Right ventricle myocardium superior (tissue), 1 donor: ENCODE measurements at places on chromosomes 12 and 14. TPM values are rescaled to one million over a fixed set of nuclear protein-coding genes. Genes with fewer than 3 reads are reported as not detected.

DNA sequence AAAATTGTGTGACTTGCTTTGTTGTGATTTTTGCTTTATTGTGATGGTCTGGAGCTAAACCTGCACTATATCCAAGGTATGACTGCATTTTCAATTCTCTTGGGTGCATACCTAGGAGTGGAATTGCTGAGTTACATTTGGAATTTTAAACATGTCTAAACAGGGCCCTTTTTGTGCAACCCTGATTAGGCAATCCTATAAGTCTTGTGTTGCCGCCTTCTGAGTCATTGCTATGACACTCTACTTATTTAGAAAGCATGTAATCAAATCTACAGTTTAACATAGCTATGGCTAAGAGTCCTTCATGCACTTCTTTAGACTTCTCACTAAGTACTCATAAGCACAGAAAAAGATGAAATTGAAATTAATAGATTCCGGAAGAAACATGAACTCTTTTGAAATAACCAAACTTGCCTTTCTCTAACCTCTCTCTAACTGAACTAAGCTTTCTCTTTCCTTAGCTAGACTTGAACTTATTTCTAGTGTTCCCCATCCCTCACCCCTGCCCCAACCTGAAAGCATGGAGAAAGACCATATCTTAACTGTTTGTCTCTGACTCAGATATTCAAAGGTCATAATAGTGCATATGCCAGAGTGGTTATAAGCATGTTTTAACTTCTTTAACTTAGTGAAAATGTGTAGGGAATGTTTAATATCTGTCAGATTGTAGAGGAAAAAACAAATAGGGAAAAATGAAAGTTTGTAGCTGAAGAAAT is 203.0 kb downstream of the SNAPC1 start:
- no peak for DNase-seq

- DNase-seq, result no peak
These were observed 11.2 kb downstream of the PSMA6 start for GRCh38 chr14:35303149-35303935.

- no peak for DNase-seq
These were observed 106.1 kb downstream of the PDE3A start for GRCh38 chr12:20474443-20474842.

DNA sequence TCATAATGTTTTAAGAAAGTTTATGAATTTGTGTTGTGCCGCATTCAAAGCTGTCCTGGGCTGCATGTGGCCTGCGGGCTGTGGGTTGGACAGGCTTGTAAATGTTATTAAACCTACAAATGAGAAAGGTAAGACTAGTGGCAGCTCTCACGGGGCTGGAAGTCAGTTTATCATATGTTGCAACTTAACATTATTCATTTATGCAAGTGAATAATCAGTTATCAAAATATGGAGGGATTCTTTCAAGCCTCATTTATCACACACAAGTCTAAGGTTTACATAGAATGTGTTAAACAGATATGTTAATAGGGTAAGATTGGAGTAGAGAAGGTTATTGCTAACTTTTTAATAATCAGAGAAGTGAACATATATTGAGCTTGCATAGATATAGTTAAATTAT is 442.5 kb upstream of the RGS6 start:
- DNase-seq, result no peak

DNA sequence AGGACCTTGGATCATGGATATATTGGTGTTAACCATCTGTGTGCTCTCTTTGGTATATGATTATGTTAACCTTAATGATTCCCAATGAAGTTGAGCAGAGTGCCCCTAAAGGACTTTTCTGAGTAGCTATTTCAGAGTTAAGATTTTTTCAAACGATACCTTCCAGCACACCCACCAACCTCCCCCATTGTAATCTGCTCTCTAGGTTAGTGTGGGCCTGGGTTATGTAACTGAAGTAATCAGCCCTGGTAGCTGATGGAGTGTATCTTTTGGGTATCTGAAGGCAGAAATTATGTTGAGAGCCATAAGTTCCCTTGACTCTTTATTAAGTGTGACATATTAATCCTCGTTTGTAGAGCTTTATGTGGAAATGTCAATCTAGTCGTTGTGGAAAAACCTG is 47.6 kb upstream of the RNU6-8 start:
- no peak for DNase-seq

DNA sequence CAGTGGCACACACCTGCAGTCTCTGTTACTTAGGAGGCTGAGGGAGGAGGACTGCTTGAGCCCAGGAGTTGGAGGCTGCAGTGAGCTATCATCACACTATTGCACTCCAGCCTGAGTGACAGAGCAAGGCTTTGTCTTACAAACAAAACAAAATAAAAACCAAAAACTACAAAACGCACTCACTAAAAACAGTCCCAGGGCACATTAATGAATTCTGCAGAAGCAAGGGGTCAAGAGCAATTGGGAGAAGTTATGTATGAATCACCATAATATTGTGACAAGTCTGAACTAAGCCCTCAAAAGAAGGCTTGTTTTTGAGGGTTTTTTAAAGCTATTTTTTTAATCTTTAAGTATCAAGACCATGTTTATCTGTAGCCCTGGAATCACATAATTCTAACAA is 201.1 kb downstream of the MED13L start:
- DNase-seq, result no peak

- no peak for DNase-seq
These were observed 202.3 kb upstream of the CDKN3 start for GRCh38 chr14:54194501-54194900.

DNA sequence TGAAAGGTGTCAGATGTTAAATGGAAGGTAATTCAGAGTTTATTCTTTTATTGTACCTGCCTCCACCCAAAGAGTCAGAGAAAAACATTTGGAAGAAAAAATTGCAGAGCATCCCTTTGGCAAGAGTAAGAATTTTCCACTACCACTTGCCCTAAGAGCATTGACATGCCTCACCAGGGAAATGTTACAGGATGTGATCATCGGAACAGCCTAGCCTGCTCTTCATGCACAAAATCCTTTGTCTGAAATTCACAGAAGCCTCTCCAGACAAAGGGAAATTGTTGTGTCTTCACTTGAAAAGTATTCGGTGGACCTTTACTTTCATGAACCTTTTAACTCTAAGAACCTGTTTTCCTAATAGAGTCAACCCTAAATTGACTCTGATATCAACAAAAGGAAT is 36.9 kb downstream of the ATP2A2 start:
- no peak for DNase-seq

DNA sequence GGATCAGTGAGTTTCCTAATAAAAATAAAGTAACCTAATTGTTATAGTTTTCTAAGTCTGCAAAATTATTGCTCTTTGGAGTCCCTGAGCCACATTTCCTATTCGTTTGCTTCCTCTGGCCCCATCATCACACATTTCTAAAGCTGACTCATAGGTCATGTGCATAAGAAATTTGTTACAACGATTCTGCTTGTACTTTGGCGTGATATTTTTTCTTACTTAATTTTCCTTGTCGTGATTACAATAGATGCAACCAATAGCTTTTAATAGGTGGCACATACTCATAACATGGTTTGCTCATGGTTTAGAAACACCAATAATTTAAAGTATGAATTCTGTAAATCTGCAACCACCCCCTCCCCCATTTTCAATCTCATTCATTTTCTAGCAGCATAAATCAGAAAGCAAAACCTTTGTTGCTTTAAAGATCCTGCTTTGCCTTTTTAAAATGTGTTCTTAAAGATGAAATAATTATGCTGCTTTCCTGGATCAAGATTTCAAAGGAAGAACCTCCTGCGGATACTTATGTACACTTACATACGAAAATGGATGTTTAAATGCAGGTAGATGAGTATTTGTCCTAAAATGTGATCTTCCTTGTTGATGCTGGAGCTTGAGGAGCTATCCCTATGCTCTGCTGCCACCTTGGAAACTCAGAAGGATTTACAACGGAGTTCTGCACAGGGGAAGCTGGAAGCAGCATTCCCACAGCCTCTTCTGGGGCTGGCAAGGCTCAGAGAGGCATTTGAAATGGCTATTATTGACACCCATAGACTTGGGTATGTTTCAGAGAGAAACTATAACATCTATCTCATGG is 1.7 kb upstream of the FLRT2 start:
- DNase-seq, result no peak

DNA sequence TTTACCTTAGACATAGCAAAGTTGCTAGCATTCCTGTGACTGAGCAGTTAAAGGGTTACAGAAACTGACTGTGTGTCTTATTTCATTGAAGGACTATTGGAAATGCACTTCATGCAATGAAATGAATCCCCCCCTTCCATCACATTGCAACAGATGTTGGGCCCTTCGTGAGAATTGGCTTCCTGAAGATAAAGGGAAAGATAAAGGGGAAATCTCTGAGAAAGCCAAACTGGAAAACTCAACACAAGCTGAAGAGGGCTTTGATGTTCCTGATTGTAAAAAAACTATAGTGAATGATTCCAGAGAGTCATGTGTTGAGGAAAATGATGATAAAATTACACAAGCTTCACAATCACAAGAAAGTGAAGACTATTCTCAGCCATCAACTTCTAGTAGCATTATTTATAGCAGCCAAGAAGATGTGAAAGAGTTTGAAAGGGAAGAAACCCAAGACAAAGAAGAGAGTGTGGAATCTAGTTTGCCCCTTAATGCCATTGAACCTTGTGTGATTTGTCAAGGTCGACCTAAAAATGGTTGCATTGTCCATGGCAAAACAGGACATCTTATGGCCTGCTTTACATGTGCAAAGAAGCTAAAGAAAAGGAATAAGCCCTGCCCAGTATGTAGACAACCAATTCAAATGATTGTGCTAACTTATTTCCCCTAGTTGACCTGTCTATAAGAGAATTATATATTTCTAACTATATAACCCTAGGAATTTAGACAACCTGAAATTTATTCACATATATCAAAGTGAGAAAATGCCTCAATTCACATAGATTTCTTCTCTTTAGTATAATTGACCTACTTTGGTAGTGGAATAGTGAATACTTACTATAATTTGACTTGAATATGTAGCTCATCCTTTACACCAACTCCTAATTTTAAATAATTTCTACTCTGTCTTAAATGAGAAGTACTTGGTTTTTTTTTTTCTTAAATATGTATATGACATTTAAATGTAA is 31.5 kb downstream of the MDM2 start:
- DNase-seq, result no peak

DNA sequence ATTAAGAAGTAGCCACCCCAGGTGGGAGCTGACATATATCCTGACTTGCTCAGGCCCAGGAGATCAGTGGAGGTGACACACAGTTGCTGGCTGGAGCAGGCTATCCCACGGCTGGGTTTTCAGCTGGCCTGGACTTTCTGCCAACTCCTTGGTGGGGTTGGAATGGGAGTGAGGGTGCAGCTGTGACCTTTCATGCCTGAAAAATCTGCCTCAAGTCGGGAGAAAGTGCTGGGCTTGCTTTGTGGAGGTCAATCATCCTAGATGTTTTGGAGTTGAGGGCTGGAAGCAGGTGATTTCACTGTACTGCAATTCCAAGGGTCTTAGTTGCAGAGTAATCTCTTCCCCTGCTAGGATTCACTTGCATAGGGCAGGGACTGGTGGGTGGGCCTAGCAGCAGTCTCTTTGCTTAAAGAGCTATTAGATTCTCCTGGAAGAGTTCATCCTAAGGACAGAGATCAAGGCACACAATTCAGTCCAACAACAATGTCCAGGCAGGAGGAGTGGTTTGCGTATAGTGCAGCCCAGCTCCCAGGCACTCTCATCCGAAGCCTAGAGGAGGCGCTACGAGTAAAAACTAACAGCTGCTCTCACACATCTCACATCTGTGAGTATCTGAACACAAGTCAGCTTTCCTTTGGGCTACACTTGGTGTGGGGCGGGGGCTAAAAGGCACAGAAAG is 98.1 kb downstream of the GAS2L3 start:
- no peak for DNase-seq

GRCh38 chr12:59111851-59112250 is 191.5 kb upstream of the LRIG3 start:
- no peak for DNase-seq

GRCh38 chr14:100117633-100118395 is 41.6 kb downstream of the DEGS2 start:
- no peak for DNase-seq

- no peak for DNase-seq
These were observed 300 bp upstream of the CCND2 start for GRCh38 chr12:4273273-4273651.

DNA sequence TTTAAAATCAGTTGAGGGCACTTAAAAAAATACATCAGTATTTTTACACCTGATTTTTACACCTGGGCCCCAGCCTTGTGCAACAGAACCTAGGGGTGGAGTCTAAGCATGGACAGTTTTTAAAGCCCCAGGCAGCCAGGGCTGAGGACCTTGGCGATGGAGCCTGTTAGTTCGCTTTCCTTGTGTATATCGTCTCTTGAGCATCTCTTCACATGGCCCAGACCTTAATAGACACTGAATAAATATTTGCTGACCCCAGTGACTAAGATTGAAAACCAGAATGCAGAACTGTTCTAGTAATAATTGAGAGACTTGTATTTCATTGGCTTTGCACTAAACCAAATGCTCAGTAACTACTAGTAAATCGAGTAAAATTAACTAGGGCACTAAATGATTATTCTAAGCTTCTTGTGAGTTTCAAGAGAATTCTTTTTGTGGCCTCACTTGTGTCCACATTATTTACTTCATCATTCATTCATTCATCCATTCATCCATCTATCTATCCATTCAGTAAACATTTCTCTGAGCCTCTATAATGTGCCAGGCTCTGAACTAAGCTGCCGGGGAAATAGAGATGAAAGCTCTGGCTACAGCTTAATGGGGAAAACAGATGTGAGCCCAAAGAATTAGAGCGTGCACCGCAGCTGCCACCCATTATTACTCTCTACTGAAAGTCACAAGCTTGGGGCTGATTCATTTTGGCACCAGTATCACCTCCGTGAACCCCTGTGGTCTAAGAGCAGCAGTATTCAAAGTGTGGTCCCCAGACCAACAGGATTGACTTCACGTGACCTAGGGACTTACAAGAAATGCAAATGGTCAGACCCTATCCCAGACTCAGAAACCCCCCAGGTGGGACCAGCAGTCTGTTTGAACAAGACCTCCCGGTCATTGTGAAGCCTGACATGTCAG is 30.7 kb upstream of the BCL7A start:
- DNase-seq, result no peak

GRCh38 chr14:39451811-39452210 is 19.6 kb upstream of the FBXO33 start:
- no peak for DNase-seq

The KLHL33 gene
- 0.70 TPM for total RNA-seq

The SLCO1A2 gene
- not detected for total RNA-seq

The MYO1H gene
- 0.78 TPM for total RNA-seq

The KRT83 gene
- not detected for total RNA-seq

The PTGDR gene
- 0.89 TPM for total RNA-seq

The LRRK2 gene
- total RNA-seq, result 7.4 TPM

The SDR9C7 gene
- not detected for total RNA-seq

The PTCSC3 gene
- total RNA-seq, result not detected

The SLC10A1 gene
- not detected for total RNA-seq

The SELPLG gene
- 4.2 TPM for total RNA-seq

The FAM90A1 gene
- not detected for total RNA-seq

The GDF3 gene
- total RNA-seq, result not detected
